ENCODE measurements at places on chromosomes 12 and 14.

- no peak overlapping the region for H3K27ac ChIP-seq
- H3K4me3 ChIP-seq, result no peak overlapping the region
- H3K4me1 ChIP-seq, result no peaks in the 10 kb centered on the region
Measured at GRCh38 chr12:113850309-113851056, 115.6 kb downstream of the RBM19 start.

DNA sequence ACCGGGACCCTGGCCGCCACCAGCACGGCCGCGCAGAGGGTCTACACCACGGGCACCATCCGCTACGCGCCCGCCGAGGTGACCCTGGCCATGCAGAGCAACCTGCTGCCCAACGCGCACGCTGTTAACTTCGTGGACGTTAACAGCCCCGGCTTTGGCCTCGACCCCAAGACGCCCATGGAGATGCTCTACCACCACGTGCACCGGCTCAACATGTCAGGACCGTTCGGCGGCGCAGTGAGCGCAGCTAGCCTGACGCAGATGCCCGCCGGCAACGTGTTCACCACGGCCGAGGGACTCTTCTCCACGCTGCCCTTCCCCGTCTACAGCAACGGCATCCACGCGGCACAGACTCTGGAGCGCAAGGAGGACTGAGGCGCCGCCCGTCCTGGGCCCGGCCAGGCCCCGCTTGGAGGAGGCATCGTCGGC, 150.1 kb downstream of the EGLN3 start:
- H3K4me1 ChIP-seq, result peaks cover 5% of the 10 kb centered on the region
- no peak overlapping the region for H3K4me3 ChIP-seq
- no peak overlapping the region for H3K27ac ChIP-seq
- peaks cover 37% of the 10 kb centered on the region for H3K27me3 ChIP-seq

- no peak for DNase-seq
- no peak overlapping the region for H3K27ac ChIP-seq
- peaks cover 3% of the 10 kb centered on the region for H3K4me1 ChIP-seq
- peaks cover 3% of the 10 kb centered on the region for H3K36me3 ChIP-seq
Measured at GRCh38 chr12:68980476-68981212, 47.7 kb upstream of the CPM start.

- H3K4me1 ChIP-seq, result no peaks in the 10 kb centered on the region
- H3K4me3 ChIP-seq, result no peak overlapping the region
- H3K27ac ChIP-seq, result no peak overlapping the region
Measured at GRCh38 chr14:46018846-46019420, 632.6 kb downstream of the RPL10L start.

- H3K4me3 ChIP-seq, result no peak overlapping the region
- peaks cover 27% of the 10 kb centered on the region for H3K36me3 ChIP-seq
- no peaks in the 10 kb centered on the region for H3K4me1 ChIP-seq
- no peak overlapping the region for H3K27ac ChIP-seq
Measured at GRCh38 chr12:94416613-94417012, 43.1 kb downstream of the CEP83 start.
